ENCODE measurements at places on chromosomes 7 and 10. TPM values are rescaled to one million over a fixed set of nuclear protein-coding genes. Genes with fewer than 3 reads are reported as not detected.

DNA sequence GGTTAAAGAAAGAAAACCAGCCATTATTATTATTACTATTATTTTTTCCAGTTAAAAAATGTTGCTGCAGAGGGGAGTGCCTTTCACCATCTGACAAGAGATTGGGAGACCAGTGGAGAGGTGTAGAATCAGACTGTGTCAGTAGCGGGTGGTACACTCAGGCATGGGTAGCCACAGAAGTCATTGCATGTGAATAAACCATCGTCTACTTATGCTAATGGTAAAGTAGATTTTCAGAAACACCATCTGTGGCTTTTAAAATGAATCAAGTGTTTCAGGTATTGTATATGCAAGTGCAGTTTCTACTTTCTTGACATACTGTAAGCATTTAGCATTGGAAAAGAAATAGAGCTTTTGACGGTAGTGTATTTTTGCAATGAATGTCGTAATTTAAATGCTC, 131.5 kb upstream of the SP8 start:
- no peak for DNase-seq

DNA sequence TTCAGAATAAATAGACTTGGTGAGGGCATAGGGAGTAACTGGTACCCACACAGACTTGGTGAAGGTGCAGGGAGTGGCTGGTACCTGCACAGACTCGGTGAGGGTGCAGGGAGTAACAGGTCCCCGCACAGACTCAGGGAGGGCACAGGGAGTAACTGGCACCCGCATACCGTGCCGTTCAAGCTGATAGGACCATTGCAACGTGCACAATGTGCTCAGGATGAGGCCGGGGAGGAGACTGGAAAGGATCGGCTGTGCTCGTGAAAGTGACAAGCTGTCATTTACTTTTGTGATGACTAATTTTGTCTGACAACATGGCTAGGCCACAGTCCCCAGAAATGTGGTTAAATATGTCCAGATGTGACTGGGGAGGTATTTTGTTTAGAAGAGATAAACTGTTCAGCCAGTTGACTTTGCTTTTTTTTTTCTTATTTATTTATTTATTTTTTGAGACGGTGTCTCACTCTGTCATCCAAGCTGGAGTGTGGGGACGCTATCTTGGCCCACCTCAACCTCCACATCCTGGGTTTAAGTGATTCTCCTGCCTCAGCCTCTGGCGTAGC, 76.2 kb upstream of the NMT2 start:
- no peak for DNase-seq

Gene OR13A1
- not detected for total RNA-seq

DNA sequence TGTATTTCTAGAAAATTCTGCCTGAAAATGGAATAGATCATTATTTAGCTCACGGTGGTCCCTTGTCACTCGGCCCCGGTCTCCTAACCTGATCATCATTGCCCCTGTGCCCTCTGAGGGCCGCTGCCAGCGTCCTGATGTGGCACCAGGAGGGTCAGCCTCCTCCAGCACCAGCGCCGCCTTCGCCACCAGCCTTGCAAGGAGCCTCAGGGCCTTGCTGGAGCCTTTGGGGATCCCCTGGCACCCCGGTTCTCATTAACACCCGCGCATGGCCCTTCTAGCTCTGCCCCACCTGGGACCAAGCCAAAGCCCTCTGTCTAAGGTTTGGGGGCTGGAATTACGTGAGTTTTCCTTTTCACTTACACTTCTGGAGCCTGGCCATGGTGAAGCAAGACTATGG, 282.5 kb upstream of the ADARB2 start:
- DNase-seq: no peak

DNA sequence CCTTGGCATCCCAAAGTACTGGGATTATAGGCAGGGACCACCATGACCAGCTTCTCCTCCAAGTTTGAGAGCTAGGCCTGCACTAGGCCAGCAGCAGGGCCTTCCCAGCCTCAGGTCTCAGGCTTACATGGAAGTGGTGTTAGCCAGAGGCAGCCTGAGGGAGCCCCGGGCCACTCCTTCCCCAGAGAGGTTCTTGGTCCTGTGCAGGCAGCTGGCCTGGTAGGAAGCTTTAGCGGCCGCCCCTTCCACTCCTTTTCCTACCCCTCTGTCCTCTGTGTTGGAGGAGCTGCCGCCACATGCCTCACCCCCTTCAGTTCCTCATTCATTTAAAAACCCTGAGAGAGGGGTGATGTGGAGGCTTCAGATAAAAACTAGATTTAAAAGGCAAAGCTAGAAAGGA, 40.3 kb downstream of the TSPAN15 start:
- no peak for DNase-seq

Gene SPDYE2
- not detected for total RNA-seq

Gene CFTR
- total RNA-seq: not detected

GRCh38 chr10:95755511-95756004, 405 bp upstream of the ENTPD1 start:
- no peak for DNase-seq

DNA sequence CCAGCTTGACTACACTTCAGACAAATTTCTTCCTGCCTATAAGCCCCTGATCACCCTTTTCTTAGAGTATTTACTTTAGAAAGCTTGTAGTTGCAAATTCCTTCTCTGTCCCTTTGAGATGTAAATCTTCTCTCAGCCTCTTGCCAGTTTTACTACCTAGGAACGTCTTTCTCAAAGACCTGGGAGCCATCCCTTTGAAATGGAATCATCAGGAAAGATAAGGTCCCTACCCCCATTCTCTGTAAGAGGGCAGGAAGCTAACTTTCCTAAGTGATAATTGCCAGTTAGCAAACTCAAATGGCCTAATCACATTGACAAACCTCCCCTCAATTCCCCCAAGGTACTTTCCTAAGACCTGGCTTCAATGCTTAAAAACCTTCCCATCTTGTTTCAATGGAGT, 304.5 kb downstream of the MDFIC start:
- no peak for DNase-seq

DNA sequence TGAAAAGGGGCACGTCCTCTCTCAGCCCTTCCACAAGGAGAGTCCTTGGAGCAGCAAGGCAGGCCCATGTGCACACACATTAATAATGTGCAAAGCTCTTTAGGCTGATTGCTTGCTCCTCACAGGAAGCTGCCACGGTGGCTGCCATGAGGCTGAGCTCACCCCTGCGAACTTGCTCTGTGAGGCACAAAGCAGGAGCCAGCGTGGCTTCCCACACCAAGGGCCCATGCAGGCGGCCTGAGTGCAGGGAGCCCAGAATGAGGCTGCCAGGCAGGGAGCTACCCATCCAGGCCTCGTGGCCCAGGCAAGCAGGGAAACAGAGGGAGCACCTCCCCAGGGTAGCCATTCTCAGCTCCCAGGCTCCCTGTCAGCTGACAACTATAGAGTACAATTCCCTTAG, 242.9 kb downstream of the GRID1 start:
- DNase-seq: no peak

DNA sequence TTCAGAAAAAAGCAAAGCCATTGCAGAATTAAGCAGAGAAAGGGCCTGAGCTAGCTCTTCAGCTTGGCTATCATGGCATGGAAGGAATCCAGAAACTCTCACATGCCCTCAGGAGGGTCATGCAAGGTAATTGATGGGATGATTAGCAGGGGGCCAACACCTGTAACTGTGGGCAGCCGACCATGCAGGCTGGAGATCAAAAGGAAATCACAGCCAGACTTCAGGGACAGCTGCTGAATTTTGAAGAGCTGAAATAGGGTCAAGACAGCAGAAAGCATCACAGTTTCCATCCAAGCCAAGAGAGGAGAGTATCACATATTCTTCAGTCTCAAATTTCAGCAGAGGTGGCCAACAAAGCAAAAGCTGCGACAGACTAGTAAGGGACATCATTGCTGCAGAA, 239.6 kb upstream of the STEAP1 start:
- no peak for DNase-seq

DNA sequence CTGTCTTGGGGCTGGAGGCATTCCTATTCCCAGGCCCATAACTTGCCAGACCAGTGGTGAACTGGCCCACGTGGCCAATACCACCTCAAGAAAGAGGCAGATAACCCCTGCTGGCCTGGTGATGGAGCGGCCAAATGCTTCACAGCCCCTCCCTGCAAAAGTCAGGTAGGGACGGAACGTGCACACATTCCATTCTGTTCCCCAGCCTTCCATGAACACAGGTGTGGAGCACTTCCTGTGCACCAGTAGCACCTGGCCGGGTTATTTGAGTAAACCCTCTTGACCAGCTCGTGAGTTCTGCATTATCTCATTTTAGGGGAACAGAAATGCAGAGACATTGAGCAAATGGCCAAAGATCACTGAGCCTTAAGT, 134.4 kb downstream of the SH3PXD2A start:
- no peak for DNase-seq

DNA sequence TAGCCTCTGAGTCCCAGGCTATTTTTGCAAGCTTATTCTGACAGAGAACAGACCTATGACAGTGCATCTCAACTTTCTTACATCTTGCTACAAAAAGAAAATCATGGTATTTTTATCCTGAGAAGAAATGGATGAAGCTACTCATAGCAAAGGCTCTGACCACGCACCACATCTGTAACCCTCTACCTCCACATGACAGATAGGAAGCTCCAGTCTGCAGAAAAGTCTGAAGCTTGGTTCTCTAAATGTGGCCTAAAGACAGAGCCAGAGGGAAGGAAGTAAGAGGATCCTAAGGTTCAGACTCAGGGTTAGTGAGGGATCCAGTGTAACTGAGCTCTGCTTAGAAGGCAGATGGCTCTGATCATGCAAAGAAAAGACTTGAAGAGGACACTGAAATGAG, 58.4 kb upstream of the ABCB5 start:
- no peak for DNase-seq

DNA sequence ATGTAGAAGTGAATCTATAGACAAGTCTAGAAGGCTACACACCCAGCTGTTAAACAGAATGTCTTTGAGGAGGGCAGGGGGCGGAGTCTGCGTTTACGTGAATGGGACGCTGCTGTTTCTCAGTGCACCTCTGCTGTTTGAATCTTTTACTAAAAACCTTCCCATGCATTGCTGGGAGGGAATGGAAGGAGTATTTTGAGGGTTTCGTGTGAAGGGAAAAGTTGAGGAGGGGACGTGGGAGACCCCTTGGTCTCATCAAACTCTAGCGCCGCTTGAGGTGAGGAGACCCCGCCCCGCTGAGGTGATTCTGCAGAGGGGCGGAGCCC, 492 bp upstream of the VCL start:
- DNase-seq: peak; percentile 77

Gene ACTR1A
- 59.6 TPM for total RNA-seq

GRCh38 chr10:59750155-59750945, 2.9 kb downstream of the MRLN start:
- DNase-seq: no peak

DNA sequence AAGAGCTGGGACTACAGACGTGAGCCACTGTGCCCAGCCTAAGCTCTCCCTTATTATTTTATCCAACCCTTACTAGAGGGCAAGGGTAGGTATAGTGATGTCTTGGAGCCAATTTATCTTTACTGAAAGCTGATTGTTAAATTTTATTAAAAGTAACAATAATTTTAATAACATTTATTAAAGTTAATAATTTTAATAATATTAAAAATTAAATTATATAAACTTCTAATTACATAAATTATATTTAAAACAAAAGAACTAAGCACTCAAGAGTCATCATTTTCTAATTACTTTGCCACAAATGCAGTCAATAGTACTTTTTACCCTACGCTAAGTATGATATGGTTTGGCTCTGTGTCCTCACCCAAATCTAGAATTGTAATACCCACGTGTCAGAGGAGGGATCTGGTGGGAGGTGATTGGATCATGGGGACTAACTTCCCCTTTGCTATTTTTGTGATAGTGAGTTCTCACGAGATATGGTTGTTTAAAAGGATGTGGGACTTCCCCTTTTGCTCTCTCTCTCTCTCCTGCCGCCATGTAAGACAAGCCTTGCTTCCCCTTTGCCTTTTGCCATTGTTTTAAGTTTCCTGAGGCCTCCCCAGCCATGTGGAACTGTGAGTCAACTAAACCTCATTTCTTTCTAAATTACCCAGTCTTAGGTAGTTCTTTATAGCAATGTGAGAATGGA, 58.4 kb upstream of the ETV1 start:
- no peak for DNase-seq

DNA sequence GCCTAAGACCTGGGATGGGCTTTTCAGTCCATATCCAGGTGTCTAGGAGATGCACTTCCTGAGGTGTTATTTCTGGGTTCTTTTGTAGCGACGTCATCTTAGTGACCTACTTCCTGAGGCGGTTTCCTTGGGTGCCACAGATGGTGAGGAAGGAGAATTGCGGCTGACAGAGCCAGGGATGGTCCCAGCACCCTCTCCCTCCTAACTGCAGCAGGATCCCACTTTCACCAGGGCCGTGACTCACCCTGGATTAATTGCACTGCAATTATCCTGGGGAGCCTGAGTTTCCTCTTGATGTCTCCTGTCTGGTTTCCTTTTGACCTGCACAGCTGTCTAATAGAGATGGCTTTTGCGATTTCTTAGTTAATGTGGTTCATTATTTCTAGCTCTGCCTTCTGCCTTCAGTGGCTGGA, 271.7 kb downstream of the TCF7L2 start:
- DNase-seq: peak; percentile 12

- DNase-seq: no peak
These were observed 10.6 kb downstream of the BHLHA15 start for GRCh38 chr7:98221611-98222532.

DNA sequence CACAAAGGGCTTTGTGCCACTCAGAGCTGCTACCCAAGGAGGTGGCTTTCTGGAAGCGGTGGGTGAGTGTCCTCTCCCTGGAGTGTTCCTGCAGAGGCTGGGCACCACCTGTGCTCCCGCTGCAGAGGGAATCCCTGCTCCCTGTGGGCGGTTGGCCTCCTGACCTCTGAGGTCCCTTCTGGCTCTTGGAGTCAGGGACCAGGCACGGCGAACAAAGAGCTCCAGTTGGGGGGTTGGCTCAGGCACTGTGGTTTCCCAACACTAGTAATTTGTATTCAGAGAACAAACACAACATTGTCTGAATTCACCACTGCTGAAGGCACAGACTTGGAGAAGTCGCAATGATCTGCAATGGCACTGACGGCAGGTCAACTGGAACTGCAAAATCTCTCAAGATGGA, 328.9 kb downstream of the PRPF18 start:
- DNase-seq: no peak

DNA sequence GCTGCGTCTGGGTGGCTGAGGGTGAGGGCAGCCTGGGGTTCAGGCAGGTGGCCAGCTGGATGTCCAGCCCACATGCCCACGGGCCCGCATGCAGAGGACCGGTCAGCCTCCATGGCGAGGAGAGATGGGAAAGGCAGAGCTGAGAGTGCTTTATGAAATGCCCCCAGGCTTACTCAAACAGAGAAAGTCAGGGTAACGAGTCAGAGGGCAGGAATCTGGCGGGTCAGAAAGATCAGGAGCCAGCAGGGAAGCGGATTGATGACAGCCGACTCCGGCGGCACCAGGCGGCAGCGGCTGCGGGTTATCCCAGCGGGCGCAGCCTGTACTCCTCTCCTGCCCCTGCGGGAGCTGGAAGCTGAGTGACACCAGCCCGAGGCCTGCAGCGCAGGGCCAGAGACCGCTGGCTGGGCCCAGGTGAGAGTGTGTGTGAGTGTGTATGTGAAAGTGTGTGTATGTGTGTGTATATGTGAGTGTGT, 13.4 kb downstream of the SLC13A4 start:
- DNase-seq: no peak

Measured in activated naive CD4-positive, alpha-beta T cell treated with anti-CD3 and anti-CD28 coated beads for 36 hours (primary cell).